H9 (cell line): ENCODE measurements at places on chromosomes 1 and 21. TPM values are rescaled to one million over a fixed set of nuclear protein-coding genes. Genes with fewer than 3 reads are reported as not detected.

Gene TNFRSF8
- total RNA-seq: 2.9 and 3.2 TPM in 2 replicates

Gene CD1C
- not detected in 2 replicates for total RNA-seq

Gene OR2AK2
- total RNA-seq: not detected in 2 replicates

Gene OR6K3
- total RNA-seq: not detected in 2 replicates

Gene TMCO1
- 65.4 and 70.1 TPM in 2 replicates for total RNA-seq

Gene TNNI3K
- total RNA-seq: not detected in 2 replicates

Gene TSPAN1
- total RNA-seq: not detected in 2 replicates

Gene LCE3E
- not detected in 2 replicates for total RNA-seq

Gene ODF2L
- total RNA-seq: 21.5 and 27.3 TPM in 2 replicates

Gene SFN
- 3.8 and 4.3 TPM in 2 replicates for total RNA-seq

Gene DMRTA2
- total RNA-seq: 0.07 and 0.11 TPM in 2 replicates

Gene GUCA2B
- not detected in 2 replicates for total RNA-seq

Gene LAPTM5
- 0.15 and 0.20 TPM in 2 replicates for total RNA-seq

Gene PTCH2
- total RNA-seq: 0.79 and 0.83 TPM in 2 replicates

Gene TP73
- 4.7 and 4.9 TPM in 2 replicates for total RNA-seq

Gene F3
- 21.7 and 24.6 TPM in 2 replicates for total RNA-seq
